CD14-positive monocyte (primary cell): ENCODE measurements at places on chromosomes 16 and 17.

DNA sequence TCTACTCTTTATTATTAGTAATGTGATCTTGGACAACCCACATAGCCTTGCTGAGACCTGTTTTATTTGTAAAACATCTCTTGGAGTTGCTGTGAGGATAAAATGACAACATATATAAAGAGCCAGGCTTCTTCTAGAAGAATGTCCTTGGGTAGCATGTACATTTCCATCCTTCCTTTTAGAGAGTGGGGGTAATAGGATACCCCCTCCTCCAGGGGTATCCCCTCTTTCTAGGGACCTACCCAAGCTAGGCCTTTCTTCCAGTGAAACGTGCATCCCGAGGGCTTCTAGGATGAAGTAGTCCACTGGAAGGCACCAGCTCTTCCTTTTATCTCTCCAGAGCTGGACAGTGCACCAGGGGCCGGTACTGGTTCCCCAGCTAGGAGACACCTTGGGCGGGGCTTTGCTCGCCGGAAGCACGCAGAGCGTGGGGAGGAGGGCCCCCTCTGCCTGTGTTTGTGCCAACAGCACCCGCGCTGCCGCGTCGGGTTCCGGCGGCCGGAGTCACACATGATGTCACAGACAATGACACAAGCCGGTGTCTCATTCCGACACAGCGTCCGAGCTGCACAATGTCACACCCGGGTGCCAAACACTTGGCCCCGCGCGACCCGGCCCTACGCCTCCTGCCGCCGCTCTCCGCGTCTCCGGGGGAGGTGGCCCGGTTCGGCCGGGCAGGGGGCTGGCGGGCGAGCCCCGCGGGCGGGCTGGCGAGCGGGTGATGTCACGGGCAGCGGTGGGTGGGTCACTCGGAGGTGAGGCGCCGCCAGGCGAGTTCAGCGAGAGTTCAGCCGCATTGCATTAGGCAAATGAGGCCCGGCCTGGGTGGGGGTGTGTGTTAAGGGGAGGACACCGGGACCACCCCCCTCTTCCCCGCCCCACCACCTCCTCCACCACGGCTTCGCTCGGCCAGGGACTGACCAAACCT, 23.4 kb downstream of the GJD3 start:
- DNase-seq = peak; percentile 97

DNA sequence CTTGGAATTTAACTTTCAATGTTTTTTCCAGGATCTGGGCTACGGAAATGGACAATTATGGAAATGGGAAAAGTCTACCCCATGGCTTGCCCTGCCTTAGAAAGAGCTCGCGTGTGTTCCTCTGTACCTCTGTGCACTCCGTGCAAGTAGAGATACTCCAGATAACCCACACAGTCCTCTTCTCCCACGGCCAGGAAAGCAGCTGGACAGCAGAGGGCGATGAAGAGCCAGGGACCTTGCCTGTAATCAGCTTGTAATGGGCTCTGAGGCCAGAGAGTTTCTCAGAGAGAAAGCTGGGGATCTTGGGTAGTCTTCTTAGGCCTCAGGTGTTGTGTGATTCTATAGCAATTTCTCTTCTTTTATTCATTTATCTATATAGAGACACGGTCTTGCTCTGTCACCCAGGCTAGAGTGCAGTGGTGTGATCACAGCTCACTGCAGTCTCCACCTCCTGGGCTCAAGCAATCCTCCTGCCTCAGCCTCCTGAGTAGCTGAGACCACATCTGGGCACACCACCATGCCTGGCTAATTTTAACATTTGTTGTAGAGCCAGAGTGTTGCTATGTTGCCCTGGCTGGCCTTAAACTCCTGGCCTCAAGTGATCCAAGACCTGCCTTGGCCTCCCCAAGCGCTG, 2.4 kb upstream of the SOCS7 start:
- peak; percentile 72 for DNase-seq

DNA sequence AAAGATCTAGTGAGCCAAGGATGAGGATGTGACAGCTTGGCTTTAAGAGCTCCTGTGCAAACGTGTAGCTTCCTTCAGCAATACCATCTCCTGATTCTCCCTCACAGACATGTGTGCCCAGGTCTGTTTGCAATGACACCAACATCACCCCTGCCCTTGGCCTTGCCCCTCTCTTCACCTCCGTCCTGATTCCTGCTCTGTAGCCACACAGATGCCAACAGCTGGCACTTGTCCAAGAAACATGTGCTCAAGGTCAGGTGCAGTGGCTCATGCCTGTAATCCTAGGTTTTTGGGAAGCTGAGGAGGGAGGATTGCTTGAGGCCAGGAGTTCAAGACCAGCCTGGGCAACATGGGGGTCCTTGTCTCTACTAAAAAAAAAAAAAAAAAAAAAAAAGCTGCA, 103.8 kb upstream of the CRHR1 start:
- DNase-seq = no peak

DNA sequence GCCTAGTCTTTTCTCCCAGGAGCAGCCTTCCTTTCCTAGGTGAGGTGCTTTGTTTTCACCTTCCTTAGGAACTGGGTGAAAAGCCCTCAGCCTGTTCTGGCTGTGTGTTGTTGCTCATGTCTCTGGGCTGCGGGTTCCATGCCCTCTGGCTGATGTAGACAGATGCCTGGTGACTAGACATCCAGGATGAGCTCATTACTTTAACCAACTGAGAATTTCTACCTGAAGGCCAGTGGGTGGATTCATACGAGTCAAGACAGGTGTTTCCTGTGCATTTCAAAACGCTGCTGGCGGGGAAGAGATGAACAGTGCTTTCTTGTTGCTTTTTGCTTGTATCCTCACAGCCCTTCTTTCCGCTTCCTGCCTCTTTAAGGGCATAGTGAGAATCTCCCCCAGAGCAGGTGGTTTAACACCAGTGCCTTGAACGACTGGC, 22.3 kb downstream of the SAP30BP start:
- no peak for DNase-seq
